Hepatocyte (in vitro differentiated cells): ENCODE measurements at places on chromosomes 16 and 17. TPM values are rescaled to one million over a fixed set of nuclear protein-coding genes. Genes with fewer than 3 reads are reported as not detected.

Gene SOX9
- total RNA-seq: 31.8 and 36.9 TPM in 2 replicates

Gene TTLL6
- 0.28 and 0.30 TPM in 2 replicates for total RNA-seq

Gene FZD2
- total RNA-seq: 19.9 and 22.9 TPM in 2 replicates

Gene RAB37
- 5.9 and 6.1 TPM in 2 replicates for total RNA-seq

Gene SLC6A4
- 2.0 and 3.8 TPM in 2 replicates for total RNA-seq

- no peak for DNase-seq
These were observed 50.5 kb downstream of the IKZF3 start for GRCh38 chr17:39813631-39814030.

DNA sequence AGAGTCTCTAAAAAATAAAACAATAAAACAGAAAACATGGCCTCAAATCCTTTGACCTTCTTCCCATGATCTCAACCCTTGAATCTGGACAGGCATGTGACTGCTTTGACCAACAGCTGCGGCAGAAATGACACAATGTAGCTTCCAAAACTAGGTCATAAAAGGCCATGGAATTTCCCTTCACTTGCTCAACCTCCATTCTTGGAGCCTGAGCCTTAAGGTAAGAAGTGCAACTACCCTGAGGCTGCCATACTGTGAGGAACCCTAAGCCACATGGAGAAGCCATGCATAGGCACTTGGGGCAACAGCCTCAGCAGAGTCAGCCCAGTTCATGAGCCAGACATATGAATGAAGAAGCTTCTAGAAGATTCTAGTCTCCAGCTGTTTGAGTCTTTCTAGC lies 75.7 kb upstream of the BRD7 start:
- DNase-seq: no peak

DNA sequence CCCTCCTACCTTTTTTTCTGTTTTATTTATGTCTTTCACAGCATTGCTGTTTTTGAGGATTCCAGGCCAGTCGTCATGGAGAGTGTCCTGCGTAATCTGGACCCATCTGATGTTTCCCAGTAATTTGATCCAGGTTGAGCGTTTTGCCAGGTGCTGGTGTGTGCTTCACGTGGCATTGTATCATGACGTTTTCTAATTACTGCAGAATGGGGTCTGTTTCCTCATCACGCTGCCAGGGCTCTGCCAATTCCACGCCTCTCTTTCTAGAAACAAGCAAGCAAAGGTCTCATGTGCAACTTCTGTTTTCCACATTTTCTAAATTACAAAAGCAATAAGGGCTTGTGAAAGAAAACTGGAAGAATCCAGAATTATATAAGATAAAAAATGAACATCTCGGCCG lies 28.3 kb upstream of the BHLHA9 start:
- no peak for DNase-seq

DNA sequence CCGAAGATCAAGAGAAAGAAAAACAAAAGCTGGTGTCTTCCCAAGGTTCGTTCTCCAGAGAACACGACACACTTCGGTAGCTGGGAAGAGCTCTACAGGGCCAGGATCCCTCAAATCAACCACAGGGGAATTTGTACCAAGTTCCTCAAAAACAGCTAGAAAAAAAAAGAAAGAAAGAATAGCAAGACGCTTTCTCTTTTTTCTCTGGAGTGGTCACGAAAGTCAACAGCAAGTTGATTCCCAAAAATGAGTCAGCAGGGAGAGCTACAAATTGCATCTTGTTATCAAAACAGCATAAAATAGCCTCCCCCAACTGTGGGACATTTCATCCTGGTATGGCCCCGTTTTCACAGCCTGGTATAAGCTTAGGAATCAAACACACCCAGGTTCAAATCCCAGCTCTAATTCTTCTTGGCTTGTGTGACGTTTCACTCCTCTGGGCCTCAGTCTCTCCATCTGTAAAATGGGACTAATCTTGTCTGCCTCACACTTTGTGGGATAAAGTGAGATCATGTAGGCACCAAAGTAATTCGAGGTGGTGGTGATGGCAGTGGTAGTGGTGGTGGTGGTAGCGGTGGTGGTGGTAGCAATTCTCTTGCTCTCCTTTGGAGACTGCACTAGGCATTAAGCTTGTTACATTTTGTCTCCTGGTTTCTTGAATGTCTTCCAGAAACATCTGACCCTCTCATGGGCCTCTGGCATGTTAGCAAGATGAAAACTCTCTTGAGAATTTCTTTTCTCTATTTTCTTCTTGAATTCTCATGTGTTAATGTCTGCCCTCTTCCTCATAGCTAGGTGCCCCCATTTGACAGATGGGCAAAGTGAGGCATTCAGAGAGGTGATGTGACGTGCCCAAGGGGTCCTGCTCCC lies 988 bp upstream of the IL21R start:
- DNase-seq: no peak

- DNase-seq: no peak
These were observed 1.1 kb downstream of the HS3ST6 start for GRCh38 chr16:1917056-1917664.

- DNase-seq: no peak
These were observed 172.0 kb upstream of the CHMP6 start for GRCh38 chr17:80819422-80820164.

DNA sequence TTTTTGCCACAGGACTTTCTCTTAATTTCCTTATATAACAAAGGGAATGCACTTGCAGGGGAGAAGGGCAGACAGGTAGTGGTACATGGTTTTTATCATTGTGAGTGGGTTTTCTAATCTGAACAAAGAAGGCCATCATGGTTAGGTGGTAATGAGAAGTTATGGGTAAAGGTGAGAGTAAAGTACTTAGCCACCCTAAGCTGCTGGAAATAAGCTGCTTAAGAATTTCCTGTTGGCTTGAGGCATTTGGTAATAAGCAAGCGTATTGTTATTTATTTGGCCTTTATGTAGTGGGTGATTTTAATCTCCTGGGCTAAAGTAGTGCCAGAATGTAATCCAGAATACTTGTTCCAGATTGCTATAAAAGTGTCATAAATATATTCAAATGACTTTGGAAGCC lies 27.1 kb downstream of the TAC4 start:
- DNase-seq: no peak

- DNase-seq: no peak
These were observed 13.5 kb downstream of the COL1A1 start for GRCh38 chr17:50187751-50188530.

DNA sequence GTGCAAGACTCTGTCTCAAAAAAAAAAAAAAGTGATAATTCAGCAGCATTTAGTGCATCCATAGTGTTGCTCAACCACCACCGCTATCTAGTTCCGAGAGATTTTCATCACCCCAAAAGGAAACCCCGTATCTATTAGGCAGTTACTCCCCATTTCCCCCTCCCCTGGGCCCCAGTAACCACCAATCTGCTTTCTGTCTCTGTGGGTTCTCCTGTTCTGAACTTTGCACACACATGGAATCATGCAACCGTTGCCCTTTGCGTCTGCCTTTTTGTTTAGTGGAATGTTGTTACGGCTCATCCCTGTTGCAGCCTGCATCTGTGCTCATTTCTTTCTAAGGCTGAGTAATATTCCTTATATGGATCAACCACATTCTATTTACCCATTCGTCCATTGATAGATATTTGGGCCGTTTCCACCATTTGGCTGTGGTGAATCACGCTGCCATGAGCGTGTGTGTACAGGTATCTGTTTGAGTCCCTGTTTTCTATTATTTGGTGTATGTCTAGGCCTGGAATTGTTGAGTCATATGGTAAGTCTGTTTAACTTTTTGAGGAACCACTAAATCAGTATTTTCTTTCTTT lies 8.7 kb upstream of the SYNGR2 start:
- DNase-seq: no peak

GRCh38 chr16:13390093-13390985 lies 488.9 kb downstream of the SHISA9 start:
- no peak for DNase-seq

DNA sequence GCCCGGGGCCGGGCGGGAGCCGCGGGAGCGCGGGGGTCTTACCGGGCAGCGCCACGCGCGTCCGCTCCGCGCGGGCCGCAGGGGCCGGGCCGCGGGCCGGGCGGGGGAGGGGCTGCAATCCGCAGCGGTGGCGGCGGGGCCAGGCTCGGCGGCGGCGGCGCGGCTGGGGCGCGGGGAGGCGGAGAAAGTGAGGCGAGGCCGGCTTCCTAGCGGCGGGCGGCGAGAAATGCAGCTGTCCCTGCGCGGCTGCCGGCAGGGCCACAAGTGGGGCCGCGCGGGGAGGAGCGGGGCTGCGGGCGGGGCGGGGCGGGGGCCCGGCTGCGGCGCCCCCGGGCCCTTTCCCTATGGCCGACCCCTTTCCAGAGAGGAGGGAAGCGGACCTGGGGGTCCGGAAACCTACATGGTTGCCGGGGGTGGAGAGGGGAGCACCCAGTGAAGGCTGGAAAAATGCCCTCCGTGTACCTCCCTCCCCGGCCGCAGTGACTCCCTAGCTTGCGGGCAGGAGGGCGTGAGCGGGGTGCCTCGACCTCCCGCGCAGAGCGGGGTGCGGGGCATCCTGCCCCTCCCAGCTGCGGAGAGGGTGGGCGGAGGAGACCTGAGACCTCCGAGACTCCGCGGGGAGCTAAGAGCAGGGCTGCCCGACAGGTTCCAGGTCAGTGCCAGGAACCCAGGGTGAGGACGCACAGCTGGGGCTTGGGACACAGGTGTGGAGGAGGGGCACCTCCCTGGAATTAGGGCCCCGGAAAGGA lies at the start of gene CUEDC1:
CUEDC1 (minus strand) TSS at position 230 of the 749 bp plus-strand sequence. CDS start 69,848 bp downstream, outside the sequence.
- DNase-seq: peak; percentile 91

GRCh38 chr16:65068151-65068740 lies 53.6 kb downstream of the CDH11 start:
- DNase-seq: no peak

DNA sequence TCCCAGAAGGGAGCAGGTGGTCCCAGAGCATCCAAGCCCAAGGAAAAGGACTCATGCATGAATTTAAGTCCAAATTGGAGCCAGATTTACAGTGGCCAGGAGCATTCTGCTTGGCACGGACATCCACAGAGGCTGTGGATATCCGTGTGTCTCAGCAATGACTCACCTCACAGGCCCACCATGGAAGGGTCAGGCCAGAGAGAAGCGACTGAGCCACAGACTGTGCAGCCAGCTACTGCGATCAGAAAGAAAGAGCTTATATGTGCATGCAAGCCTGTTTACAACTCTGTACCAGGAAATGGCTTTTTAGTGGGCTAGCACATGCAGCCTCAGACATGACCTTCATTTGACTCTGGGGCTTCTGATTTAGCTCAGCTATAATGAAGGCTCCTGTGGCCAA lies 231.0 kb downstream of the C16orf95 start:
- no peak for DNase-seq
